ENCODE measurements at places on chromosomes 4 and X.

GRCh38 chr4:27894951-27895350 lies 1034.3 kb downstream of the STIM2 start:
- DNase-seq: no peak

- DNase-seq: no peak
Observed at GRCh38 chrX:124493984-124494383, 147.6 kb downstream of the SH2D1A start.

- DNase-seq: no peak
Observed at GRCh38 chrX:119040432-119040831, 32.4 kb upstream of the CT47C1 start.

- DNase-seq: no peak
Observed at GRCh38 chr4:67565284-67565683, 6.8 kb downstream of the STAP1 start.
